ENCODE measurements at places on chromosomes 12 and 14.

GRCh38 chr14:37139710-37140109 is 32.7 kb downstream of the SLC25A21 start:
- DNase-seq: no peak

DNA sequence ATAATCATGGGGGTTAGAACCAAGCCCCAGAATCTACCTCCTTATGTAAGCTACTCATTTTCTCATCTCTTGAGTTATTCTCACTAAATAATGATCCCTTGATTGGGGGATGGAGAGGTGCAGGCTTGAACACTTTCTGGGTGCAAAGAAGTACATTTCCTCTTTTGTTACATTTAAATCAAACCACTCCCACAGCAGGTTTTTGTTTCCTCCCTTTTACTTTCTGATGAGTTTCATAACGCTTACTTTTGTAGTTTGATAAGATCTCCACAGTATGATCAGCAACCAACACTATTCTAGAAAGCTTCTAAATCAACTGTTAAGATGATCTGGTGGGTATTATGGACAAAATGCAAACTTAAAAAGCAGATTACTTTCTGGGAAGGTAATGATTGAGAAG is 20.5 kb downstream of the VCPKMT start:
- DNase-seq: no peak

DNA sequence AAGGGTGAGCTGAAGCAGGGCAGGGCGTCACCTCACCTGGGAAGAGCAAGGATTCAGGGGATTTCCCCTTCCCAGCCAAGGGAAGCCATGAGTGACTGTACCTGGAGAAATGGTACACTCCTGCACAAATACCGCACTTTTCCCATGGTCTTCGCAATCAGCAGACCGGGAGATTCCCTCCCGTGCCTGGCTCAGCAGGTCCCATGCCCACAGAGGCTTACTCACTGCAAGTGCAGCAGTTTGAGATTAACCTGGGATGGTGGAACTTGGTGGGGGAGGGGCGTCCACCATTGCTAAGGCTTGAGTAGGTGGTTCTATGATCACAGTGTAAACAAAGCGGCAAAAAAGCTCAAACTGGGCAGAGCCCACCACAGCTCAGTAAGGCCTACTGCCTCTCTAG is 11.0 kb upstream of the DHRS4 start:
- no peak for DNase-seq

GRCh38 chr14:51650716-51651387 is 858 bp upstream of the FRMD6 start:
- DNase-seq: no peak

GRCh38 chr12:28776913-28777422 is 372.1 kb upstream of the FAR2 start:
- DNase-seq: no peak

DNA sequence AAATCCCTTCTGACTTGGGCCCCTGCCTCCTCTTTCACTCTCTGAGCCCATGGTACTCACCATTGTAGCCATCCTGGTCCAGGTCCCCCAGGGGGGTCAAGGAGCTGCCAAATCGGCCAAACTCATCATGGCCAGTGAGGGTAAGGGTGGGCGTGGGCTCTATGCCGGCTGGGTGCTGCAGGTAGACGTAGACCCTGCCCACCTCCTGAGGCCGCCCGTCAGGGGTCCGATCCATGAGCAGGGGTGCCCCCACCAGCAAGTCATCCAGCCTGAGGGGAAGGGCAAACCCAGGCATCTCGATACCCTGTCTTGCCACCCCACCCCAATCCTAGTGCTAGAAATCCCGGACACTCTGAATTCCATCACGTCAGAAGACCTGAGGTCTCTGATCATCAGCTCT is 14.0 kb downstream of the ITGA5 start:
- no peak for DNase-seq
